ENCODE measurements at places on chromosomes 16 and 17.

DNA sequence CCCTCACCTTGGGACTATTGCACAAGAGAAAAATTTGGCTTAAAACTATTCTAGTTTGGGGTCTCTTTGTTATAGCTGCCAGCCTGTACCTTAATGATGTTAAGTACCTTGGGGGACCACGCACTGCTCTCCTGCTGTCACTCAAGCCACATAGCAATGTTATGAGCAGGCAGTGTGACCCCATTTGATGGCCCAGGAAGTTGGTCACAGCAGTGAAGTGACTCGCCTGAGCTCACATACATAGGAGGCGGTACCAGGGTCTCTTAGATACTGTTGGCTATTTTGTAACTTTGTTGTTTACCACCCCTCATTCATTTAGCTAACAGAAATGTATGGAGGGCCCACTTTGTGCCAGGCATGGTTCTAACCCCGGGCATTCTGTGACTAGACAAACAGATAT lies 16.4 kb downstream of the KCNG4 start:
- H3K27ac ChIP-seq, result no peak overlapping the region
- no peaks in the 10 kb centered on the region for H3K27me3 ChIP-seq
- no peak overlapping the region for H3K4me3 ChIP-seq

GRCh38 chr16:89308391-89309333 lies 91.2 kb downstream of the ZNF778 start:
- H3K27ac ChIP-seq, result no peak overlapping the region
- H3K27me3 ChIP-seq, result no peaks in the 10 kb centered on the region
- no peak overlapping the region for H3K4me3 ChIP-seq
- H3K36me3 ChIP-seq, result no peaks in the 10 kb centered on the region

- no peaks in the 10 kb centered on the region for H3K36me3 ChIP-seq
- peaks cover 3% of the 10 kb centered on the region for H3K4me1 ChIP-seq
- no peak for DNase-seq
- H3K27me3 ChIP-seq, result no peaks in the 10 kb centered on the region
- H3K4me3 ChIP-seq, result no peak overlapping the region
Observed at GRCh38 chr17:80588702-80589383, 44.2 kb downstream of the RPTOR start.

- no peaks in the 10 kb centered on the region for H3K27me3 ChIP-seq
- DNase-seq, result no peak
- no peak overlapping the region for H3K4me3 ChIP-seq
Observed at GRCh38 chr17:81324851-81325713, 30.0 kb upstream of the SLC38A10 start.

GRCh38 chr17:29936724-29937123 lies 4.7 kb upstream of the EFCAB5 start:
- H3K4me1 ChIP-seq, result peaks cover 2% of the 10 kb centered on the region
- no peaks in the 10 kb centered on the region for H3K36me3 ChIP-seq

DNA sequence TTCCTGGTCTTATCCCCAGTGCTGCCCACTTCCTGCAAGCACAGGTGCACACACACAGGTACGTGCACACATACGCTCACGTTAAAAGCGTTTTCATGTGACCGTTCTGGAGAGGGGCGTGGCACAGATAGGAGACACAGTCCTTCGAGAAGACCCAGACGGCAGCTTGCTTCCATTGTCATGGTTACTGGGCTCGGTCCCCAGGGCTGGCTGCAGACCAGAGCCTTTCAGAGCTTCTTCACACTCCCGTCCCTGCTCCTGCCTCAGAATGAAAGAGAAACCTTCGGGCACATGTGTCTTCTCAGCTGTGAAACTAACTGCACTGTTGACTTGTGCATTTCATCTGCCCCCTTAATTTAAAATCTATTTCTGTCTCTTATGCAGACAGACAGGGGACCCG lies 154.2 kb downstream of the PITPNC1 start:
- peaks cover 10% of the 10 kb centered on the region for H3K4me1 ChIP-seq
- no peaks in the 10 kb centered on the region for H3K36me3 ChIP-seq
- DNase-seq, result no peak
- no peak overlapping the region for H3K4me3 ChIP-seq
- no peak overlapping the region for H3K27ac ChIP-seq

- H3K36me3 ChIP-seq, result no peaks in the 10 kb centered on the region
- H3K27me3 ChIP-seq, result no peaks in the 10 kb centered on the region
- H3K4me3 ChIP-seq, result no peak overlapping the region
- no peak overlapping the region for H3K27ac ChIP-seq
Observed at GRCh38 chr16:19006446-19007315, 22.9 kb downstream of the TMC7 start.

- H3K36me3 ChIP-seq, result no peaks in the 10 kb centered on the region
- H3K4me1 ChIP-seq, result peaks cover 22% of the 10 kb centered on the region
- no peak overlapping the region for H3K4me3 ChIP-seq
Observed at GRCh38 chr17:9256751-9257629, 235.7 kb downstream of the NTN1 start.

DNA sequence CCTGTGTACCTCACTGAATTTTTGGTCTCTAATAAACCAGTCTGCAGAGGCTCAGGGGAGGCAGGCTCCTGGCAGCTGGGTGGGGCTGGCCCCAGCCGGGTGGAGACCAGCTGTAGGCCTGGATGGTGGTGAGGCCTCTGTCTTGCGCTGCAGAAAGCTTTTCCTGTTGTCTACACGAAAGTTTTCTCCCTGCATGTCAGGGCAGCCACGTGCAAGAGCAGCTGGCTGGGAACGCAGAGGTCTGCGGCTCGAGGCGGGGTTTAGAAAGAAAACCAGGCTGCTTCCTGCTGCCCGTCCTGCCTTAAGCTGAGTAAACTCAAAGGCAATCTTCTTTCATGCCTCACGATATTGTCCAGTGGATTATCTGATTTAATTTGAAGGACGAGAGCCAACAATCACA lies 2.4 kb downstream of the SERPINF1 start:
- H3K4me3 ChIP-seq, result no peak overlapping the region
- no peak overlapping the region for H3K27ac ChIP-seq
- no peak for DNase-seq
- H3K4me1 ChIP-seq, result peaks cover 30% of the 10 kb centered on the region
- no peaks in the 10 kb centered on the region for H3K27me3 ChIP-seq

GRCh38 chr17:75739801-75740200 lies 18.5 kb downstream of the ITGB4 start:
- no peaks in the 10 kb centered on the region for H3K4me1 ChIP-seq
- no peak overlapping the region for H3K27ac ChIP-seq
- H3K36me3 ChIP-seq, result no peaks in the 10 kb centered on the region
- DNase-seq, result no peak
- H3K4me3 ChIP-seq, result no peak overlapping the region

DNA sequence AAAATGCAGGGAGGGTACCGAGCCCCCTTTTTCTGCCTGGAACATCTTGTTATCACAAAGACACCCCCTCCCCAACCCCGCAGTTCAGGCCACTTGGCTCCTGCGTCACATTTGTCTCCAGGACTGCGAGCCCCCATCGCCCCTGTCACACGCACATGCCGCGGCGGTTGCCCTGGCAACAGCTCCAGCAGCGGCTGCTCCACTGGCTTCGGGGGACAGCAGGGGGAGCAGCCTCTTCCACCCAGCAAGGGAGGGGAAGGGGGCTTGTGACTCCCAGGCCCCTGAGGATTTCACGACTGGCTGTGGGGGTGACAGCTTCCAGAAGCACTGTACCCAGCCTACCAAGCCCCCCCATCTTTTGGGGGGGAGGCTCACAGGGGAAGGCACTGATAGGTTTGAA lies 2.6 kb downstream of the BAIAP3 start:
- peaks cover 16% of the 10 kb centered on the region for H3K4me1 ChIP-seq
- H3K27ac ChIP-seq, result no peak overlapping the region
- H3K4me3 ChIP-seq, result no peak overlapping the region
- H3K27me3 ChIP-seq, result peaks cover 99% of the 10 kb centered on the region
- no peaks in the 10 kb centered on the region for H3K36me3 ChIP-seq
- DNase-seq, result peak; percentile 83

GRCh38 chr16:17160285-17160853 lies 310.4 kb downstream of the XYLT1 start:
- peak overlapping the region; percentile 33 for H3K4me3 ChIP-seq
- H3K27me3 ChIP-seq, result no peaks in the 10 kb centered on the region
- H3K4me1 ChIP-seq, result peaks cover 55% of the 10 kb centered on the region
- DNase-seq, result peak; percentile 63
- no peaks in the 10 kb centered on the region for H3K36me3 ChIP-seq

DNA sequence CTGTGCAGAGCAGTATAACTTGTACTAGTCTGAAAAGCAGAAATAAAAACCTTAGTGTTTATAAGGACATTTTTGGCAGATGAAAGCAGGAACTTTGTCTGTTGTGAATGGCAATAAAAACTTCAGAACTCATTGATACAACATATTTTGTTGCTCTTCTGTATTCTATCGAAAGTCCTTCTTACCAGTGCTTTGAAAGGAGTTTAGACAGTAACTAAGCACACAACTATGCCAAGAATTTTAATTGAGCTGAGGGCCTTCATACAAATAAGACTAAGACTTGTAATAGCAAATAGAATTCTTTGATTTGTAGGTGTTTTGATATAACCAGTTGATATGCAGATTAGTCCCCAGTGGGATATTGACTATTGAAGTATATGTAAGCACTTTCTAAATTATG lies 308.4 kb downstream of the ZFHX3 start:
- no peak overlapping the region for H3K27ac ChIP-seq
- no peak overlapping the region for H3K4me3 ChIP-seq
- DNase-seq, result no peak

DNA sequence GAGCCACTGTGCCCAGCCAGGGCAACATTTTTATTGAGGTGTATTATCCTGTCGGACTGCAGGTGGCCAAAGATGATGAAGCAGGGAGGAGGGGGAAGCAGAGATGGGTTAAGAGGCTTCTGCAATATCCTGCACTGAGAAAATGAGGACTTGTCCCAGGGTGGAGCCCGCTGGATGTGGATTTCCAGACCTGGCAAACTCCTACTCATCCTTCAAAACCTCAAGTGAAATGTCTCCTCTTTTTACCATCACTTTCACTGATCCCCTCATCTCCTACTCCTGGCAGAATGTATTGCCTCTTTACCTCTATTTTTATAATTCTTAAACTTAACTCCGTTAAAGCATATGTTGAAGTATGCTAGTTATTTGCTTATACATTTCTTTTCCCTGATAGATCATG lies 60.9 kb downstream of the MGAT5B start:
- no peaks in the 10 kb centered on the region for H3K36me3 ChIP-seq
- no peaks in the 10 kb centered on the region for H3K27me3 ChIP-seq
- H3K4me3 ChIP-seq, result no peak overlapping the region
- H3K4me1 ChIP-seq, result peaks cover 5% of the 10 kb centered on the region
- no peak overlapping the region for H3K27ac ChIP-seq

DNA sequence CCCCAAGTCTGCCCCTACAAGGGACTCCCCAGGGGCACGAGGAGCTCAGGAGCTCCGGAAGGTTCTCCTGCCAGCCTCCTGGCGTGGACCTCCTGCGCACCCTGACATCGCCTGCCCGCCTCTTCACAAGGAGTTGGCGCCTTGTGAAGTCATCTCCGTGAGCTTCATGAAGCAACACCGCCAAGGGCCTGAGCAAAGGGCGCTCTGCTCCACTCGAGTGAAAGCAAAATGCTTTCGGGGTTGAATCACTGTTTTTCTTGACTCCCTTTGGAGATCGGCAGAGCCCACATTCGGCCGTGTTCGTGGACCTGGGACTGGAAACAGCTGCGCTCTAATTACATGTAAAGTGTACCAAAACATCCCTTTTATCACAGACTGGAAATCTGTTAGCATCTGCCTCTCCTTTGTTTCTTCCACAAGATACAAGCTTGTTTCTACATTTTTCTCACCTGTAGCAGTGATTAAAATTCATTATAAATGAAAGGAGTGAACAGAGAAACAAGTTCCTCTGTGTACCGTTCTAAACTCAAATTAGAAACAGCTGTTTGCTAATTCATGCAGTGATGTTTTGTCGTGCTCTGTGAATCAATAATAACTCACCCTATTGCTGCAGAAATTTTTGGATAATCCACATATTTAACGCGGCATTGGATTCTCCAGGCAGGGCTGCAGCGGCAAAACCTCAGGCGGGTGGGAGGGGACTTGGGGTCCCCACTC lies 203.3 kb downstream of the ZNF423 start:
- no peak overlapping the region for H3K27ac ChIP-seq

- no peaks in the 10 kb centered on the region for H3K4me1 ChIP-seq
- H3K27ac ChIP-seq, result no peak overlapping the region
- DNase-seq, result no peak
Observed at GRCh38 chr17:27207073-27207513, 86.8 kb upstream of the WSB1 start.

DNA sequence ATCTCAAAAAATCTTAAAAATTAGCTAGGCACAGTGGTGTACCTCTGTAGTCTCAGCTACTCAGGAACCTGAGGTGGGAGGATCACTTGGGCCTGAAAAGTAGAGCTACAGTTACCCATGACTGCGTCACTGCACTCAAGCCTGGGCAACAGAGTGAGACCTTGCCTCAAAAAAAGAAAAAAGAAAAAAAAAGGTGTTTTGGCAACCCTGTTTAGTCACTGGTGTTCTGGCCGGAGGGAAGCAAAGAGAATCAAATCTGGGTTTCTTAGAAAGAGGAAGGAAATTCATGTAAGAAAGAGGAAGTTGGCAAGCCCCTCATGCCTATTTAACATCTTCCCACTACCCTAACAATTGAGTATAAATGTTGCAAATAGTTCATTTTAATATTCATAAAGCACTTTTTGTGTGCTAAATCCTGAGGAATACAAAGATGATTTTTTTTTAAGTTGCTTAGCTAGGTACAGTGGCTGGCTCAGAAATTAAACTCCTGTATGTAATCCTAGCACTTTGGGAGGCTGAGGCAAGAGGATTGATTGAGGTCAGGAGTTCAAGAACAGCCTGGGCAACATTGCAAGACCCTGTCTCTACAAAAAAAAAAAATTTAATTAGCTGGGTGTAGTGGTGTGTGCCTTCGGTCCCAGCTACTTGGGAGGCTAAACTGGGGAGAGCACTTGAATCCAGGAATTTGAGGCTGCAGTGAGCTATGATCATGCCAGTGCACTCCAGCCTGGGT lies 6.5 kb upstream of the USP32 start:
- DNase-seq, result no peak
- H3K4me3 ChIP-seq, result no peak overlapping the region
- H3K27me3 ChIP-seq, result no peaks in the 10 kb centered on the region
- H3K4me1 ChIP-seq, result peaks cover under 1% of the 10 kb centered on the region

GRCh38 chr17:67491009-67491680 lies 114.1 kb downstream of the PITPNC1 start:
- DNase-seq, result peak; percentile 56
- no peaks in the 10 kb centered on the region for H3K36me3 ChIP-seq
- H3K4me1 ChIP-seq, result peaks cover 24% of the 10 kb centered on the region
- H3K27me3 ChIP-seq, result no peaks in the 10 kb centered on the region
- no peak overlapping the region for H3K4me3 ChIP-seq

DNA sequence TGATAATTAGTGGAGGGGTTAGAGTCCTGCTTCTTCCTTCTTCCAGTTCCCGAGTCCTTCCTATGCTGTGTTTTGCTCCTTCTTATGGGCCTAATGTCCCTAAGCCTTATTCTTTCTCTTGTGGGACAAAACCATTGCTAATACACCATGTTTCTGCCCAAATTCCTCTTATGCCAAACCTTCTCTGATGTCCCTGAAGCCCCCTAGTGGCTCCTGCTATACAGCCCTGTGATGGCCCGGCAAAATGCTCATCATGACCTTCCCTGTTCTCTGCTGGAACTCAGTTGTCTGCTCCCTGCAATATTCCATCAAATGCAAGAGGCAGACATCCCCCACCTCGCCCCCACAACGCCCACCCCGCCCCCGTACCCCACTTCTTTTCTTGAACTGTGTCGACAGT lies 171.6 kb downstream of the CDH11 start:
- H3K27ac ChIP-seq, result no peak overlapping the region
- no peaks in the 10 kb centered on the region for H3K4me1 ChIP-seq
- no peak for DNase-seq

GRCh38 chr17:20825539-20825938 lies 217.3 kb downstream of the USP22 start:
- no peaks in the 10 kb centered on the region for H3K27me3 ChIP-seq
- H3K27ac ChIP-seq, result no peak overlapping the region
- DNase-seq, result no peak
- H3K4me3 ChIP-seq, result no peak overlapping the region
- H3K36me3 ChIP-seq, result no peaks in the 10 kb centered on the region

Measured in neural progenitor cell (in vitro differentiated cells).